ENCODE measurements at places on chromosomes 13 and 19.
A peak's percentile ranks its signal among the peaks of the same experiment; 100 is the strongest.

- DNase-seq, result no peak
Measured at GRCh38 chr19:33306191-33306590, 3.9 kb upstream of the CEBPA start.

- no peak for DNase-seq
Measured at GRCh38 chr13:26012995-26013394, 38.8 kb downstream of the SHISA2 start.

GRCh38 chr13:62176051-62176450 lies 760.4 kb upstream of the PCDH20 start:
- peak; percentile 8 for DNase-seq

GRCh38 chr19:2719920-2720776 lies 1.0 kb downstream of the DIRAS1 start:
- DNase-seq, result peak; percentile 13

GRCh38 chr13:42333613-42334328 lies 61.8 kb downstream of the AKAP11 start:
- peak; percentile 48 for DNase-seq

DNA sequence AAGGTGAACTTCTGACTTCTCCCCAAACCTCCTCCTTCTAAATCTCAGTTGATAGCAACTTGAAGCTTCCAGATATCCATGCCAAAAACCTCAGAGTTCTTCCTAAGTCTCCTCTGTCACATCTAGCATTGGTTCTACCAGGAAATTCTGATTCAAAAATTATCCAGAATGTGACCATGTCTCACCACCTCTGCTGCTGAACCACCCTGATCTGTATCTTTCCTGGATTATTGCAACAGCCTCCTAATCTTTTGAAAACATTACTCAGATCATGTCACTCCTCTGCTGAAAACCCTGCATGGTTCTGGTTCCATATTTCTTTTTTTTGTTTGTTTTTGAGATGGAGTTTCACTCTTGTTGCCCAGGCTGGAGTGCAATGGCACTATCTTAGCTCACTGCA lies 78.7 kb upstream of the TNFSF11 start:
- no peak for DNase-seq

DNA sequence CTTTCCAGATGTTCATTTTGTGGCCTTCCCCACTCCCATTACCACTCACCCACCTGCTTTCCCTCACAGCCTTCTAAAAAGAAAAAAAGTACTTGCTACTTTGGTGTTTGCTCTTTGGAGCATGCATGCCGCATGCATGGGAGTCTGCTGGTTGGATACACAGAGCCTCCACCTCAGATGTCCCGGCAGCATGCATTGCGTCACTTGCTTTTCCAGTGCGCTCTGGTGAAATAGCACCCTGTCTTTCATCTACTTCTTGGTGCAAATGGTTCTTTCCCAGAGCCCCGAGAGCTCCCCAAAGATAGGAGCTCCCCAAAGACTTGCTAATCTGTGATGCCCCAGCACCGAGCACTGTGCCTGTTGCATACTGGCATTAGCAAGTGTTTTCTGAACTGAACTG lies 333.2 kb upstream of the ZNF507 start:
- no peak for DNase-seq

- peak; percentile 31 for DNase-seq
Measured at GRCh38 chr19:29658221-29658991, 6.9 kb upstream of the PLEKHF1 start.

- no peak for DNase-seq
Measured at GRCh38 chr19:46596008-46596407, 5.1 kb upstream of the CALM3 start.

GRCh38 chr13:45447050-45447661 lies 17.6 kb upstream of the COG3 start:
- DNase-seq, result no peak

- DNase-seq, result no peak
Measured at GRCh38 chr13:109160357-109160756, 530.9 kb downstream of the MYO16 start.

DNA sequence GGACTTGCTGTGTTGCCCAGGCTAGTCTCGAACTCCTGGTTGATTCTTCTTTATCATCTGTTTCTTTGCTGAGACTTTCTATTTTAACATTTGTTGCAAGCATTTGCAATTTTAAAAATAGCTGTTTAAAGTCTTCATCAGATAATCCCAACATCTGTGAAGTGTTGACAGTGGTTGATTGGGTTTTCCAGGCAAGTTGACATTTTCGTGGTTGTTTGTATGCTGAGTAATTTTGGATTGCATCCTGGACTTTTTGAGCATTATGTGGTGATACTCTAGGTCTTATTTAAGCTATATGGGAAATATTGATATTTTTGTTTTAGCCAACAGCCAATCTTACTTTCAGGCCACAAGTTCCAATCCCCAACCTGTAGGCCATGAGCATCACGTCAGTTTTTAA lies 25.1 kb downstream of the AP1M1 start:
- peak; percentile 10 for DNase-seq

DNA sequence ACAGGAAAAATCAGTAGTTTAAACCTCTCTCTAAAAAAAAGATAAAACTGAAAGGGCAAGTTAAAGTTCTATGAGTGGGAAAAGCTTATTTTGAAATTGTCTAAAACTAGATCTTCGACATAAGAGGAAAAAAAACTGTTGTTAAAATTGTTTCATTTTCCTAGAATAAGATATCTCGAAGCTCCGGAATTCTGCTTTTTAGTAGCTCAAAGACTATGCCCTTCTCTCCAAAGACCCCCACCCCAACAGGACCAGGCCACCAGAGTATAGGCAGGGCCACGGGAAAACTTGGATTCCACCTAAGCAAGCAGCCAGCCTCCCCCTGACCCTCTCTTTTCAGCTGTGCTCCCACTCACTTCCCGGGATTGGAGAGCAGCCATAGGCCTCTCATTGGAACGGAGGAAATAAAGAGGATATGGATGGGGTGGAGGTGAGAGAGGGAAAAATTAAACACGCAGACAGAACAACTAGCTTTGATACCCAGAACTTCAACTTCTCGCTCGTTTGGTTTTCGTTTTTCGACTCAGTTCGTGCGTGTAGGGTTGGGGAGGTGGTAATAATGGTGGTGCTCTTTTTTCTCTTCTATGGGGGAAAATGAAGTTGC lies 3.0 kb downstream of the POU4F1 start:
- no peak for DNase-seq

- no peak for DNase-seq
Measured at GRCh38 chr13:60509601-60510386, 112.8 kb downstream of the TDRD3 start.

GRCh38 chr19:19749908-19750841 lies 17.3 kb upstream of the ZNF14 start:
- DNase-seq, result no peak

DNA sequence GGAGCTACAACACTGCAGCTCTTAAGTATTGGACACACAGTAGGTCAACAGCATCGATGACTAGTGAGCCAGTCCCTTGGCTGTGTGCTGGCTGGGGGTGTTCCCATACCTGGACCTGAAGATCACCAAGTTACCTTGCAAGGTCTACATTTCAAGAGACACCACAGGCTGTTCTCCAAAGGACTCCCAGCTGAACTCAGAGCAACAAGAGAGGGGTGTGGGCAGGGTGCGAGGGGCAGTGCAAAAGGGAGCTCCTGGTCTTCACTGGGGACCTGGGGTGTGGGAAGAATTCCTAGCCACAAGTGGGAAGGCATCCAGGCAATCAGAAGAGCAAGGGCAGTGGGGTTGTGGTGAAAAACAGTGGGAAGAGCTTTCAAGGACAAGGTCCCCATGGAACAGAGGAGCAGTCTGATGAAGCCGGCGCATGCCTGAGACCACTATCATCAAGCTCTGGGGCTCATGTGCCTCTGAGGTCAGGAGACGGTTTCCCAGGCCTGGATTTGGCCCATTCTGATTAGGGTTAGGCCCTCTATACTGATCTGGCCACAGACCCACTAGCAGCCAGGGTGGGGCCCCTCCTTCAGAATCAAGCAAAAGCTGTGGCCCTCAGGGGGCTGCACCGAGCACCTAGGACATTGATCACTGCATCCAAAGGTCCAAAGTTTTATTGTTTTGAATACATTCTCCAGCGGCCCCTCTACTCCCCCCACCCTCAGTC lies 4.7 kb upstream of the GSK3A start:
- peak; percentile 59 for DNase-seq

GRCh38 chr13:50393628-50394027 lies 378.4 kb downstream of the KCNRG start:
- DNase-seq, result peak; percentile 76

DNA sequence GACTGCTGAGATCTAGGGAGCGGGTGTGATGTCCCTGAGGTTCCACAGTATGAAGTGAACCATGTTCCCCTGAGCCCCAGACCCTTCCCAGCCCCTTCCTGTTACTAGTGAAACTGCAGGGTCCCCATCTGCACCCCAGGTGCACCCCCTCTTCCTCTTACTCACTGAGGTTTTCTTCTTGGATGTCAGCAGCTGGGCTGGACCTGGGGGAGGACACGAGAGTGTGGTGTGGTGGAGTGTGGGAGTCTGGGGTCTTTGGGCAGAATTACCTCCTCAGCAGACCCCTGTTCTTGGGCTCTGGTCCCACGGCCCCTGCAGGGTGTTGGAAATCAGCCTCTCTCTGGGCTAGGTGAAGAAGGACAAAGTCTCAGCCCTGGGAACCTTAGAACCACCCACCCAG lies 3.3 kb upstream of the LILRA6 start:
- DNase-seq, result no peak

- DNase-seq, result peak; percentile 44
Measured at GRCh38 chr13:20270163-20270865, 38.2 kb upstream of the GJB6 start.

GRCh38 chr19:58558066-58558622 lies at the start of gene UBE2M:
Gene UBE2M, minus strand, starts transcription at chr19:58558611. Its CDS starts 230 bp downstream, at chr19:58558381.
- DNase-seq, result no peak

DNA sequence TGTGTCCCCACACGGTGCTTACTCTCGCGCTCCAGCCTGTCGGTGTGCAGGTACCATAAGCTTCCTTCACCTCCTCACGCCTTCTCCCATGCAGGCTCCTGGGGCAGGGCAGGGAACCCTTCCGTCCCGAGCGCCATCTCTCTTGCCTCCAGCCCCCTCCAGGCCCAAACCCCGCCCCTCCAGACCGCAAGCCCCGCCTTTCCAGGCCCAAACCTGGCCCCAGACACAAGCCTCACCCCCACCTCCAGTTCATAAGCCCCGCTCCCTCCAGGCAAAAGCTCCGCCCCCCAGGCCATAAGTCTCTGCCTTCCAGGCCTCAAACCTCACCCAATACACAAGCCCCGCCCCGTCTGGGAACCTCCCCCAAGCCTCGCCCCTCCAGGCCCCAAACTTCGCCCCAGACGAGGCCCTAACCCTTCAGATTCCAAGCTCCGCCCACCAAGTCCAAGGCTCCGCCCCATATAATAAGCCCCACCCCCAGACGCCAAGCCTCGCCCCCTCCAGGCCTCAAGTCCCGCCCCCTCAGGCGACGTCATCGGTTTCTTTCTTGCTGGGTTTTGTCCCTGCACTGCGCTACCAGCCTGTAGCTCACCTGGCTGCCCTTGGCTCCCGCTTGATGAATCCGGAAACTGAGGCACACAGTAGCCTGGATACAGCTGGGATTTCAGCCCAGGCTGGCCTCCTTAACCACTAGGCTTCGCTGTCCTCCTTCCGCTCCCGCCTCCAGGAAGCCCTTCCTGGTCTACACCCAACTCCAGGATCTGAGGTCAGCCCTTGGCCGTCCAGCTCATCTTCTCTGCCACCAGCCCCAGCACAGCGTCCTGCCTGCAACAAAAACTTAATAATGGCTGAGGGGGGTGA lies 16.1 kb downstream of the MKNK2 start:
- DNase-seq, result no peak

DNA sequence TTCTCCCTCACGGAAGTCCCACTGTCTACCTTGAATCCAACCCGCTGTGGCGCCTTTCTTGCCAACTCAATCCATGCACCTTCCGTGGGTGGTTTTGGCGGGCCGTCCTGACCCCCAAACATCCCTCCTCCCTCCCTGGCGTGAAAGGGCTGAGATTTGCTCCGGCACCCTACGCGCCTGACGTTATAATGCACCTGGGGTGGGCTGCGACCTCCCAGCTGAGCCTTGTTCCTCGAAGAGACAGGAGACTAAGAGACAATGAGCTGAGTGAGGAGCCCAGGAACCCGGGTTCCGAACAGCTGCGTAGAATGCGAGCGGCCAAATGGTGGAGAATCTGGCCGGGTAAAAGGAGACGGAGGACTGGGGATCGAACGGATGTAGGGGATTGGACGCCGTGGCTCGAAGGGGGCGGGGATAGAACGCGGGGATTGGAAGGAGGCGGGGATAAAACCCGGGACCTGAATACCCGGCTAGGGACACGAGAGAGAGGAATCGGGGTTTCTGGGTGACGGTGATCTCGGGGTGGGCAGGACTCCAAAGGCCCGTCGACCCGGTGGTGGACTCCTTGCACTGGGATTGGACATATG lies at the start of gene CPT1C:
Gene CPT1C, plus strand, starts transcription at position 461 of the 587 bp plus-strand sequence. CDS start 1,137 bp downstream, outside the sequence.
- peak; percentile 84 for DNase-seq

- DNase-seq, result peak; percentile 14
Measured at GRCh38 chr13:101146101-101146898, 270.0 kb downstream of the NALCN start.

DNA sequence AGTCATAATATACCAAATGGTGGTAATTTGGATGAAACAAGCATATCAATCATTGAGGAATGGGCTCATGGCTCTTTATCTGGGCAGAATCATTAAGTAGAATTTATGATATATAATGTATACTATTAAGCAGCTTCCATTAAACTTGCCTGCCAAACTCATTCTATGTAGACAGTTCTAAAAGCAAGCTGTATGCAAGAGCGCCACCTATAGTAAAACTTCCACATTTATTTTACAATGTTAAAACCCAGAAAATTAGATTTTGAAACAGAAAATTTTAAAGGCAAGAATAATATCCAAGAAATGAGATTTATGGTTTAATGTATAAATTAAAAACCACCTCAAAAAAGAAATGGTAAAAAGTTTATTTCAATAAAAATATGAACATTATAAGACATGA lies 161.5 kb downstream of the MZT1 start:
- DNase-seq, result peak; percentile 52

DNA sequence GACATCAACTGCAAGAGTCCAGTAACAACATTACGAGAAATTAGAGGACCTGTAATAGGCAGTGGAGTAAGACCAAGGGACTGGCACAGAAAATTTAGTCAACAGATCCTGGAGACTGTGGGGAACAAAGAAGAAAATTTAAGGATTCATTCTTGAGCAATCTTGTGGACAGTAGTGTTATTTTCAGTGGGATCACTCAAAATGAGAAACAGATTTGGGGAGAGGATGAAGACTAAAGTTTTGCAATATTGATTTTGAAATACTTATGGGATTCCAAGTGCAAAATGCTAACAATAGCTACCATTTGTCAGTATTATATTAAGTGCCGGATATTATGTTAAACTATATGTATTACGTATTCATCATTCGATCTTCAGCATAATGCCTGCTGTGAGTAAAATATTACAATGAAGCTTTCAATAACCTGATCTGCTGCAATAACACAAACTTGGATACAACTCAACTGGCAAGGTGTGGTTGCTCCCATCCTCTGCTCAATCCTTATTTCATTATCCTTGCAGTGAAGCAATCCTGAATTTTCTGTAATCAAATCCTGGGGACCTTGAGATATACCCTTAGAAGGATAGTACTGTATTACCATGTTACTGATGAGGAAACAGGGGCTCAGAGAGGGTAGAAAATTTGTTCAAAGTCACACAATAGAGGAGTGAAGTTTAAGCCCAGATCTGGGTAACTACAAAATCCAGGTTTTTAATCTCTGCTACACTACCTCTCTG lies 84.2 kb downstream of the SACS start:
- DNase-seq, result peak; percentile 61

- peak; percentile 64 for DNase-seq
Measured at GRCh38 chr19:40279120-40279551, 6.0 kb downstream of the AKT2 start.

- DNase-seq, result no peak
Measured at GRCh38 chr13:78655906-78656305, 3.0 kb downstream of the OBI1 start.

Measured in fibroblast of upper back skin (primary cell).